ENCODE measurements at places on chromosomes 3 and 15.

DNA sequence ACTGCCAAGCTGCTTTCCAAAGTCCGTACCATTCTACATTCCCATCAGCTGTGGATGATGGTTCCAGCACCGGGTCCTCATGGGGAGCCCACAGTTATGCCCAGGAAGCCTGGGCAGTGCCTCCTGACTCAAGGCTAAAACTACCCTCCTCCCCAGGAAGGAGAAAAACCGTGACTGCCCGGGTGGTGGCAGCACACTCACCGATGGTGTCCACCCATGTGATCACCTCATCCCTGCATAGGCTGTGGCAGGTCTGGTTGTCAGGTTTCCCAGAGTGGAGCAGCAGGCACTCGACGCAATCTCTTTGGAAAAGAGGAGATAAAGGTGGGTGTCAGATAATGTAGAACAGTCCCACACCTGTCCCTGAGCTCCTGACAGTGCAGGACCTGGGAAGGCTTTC, 38.6 kb downstream of the UMPS start:
- no peak for DNase-seq

DNA sequence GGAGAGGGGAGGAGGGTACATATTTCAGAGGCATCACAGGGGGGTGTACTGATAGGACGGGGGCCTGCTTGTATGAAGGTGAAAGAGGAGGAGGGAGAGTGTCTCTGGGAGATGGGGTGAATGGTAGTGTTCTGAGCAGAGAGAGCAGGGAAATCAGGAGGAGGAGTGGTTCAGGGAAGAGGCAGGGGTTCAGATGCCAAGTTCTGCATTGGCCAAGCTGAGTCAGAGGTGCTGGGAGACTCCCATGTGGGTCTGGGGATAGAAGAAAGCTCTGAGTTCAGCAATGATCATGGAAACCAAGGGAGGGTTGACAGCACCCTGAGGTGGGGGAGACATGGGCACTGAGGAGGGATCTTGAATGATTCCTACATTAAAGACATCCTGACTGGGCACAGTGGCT, 3.0 kb downstream of the CYP8B1 start:
- DNase-seq: no peak

DNA sequence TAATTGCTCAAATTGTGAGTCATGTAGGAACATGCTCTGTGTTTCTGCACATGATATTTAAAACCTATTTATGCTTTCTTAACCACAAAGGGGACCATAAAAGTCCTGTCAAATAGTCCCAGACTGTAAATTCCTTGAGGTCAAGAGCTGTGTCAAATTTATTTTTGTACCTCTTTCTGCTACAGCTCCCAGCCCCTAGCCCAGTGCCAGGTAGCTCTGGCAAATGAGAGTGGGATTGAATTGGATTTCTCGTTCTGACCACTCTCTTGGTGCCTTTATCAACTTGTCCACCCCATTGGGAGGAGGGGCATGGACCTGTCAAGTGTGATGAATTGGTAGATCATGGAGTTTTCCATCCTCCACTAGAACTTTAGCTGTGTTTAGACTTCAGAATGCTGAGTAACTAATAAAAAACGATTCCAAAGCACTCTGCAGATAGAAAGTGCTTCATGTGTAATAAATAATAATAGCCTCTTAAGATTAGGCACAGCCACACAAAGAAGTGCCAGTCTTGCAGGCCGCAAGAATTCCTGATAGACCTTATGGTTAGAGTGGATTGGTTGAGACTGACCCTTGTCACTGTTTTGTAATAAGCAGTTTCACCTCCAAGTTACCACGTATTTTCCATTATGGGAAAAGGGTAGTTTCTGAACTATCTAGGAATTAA, 120.4 kb downstream of the LPP start:
- DNase-seq: no peak

- no peak for DNase-seq
Observed at GRCh38 chr3:96869316-96869715, 54.9 kb downstream of the EPHA6 start.

GRCh38 chr15:86538141-86538540, 458.5 kb downstream of the AGBL1 start:
- no peak for DNase-seq

DNA sequence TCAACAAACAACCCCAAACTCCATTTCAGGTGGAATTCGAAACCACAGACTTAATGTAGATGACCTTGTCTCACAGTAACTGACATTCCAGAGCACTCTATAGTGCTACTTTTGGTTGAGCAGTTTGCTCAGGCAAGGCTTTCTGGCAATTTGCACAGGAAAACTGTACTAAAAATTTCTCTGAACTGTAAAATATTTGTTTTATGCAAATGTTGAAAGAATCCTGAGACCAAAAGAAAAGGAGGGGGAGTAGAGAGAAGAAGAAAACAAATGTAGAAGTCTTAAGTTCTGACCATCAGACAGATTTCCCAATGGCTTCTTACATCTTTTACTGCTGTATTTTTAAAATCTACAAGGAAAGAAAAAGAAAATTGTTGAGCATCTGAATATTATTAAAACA, 53.5 kb downstream of the DTWD1 start:
- DNase-seq: no peak

DNA sequence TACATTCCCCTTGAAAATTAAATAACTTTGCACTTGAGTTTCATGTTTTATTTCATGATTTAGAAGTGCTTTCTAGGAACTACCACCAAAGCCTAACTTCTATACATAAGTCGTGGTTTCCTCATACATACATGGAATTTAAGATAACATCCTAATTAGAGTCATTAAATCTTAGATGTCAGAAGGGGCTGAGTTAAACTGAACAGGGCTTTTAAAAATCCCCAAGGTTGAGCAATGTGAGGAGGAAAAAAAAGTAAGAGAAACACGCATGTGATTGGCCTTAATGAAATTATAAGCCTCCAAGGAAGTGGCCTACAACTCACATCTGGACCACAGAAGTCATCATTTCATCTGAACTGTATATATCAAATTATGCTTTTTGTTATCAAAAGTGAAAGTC, 303.1 kb upstream of the SEMA6D start:
- DNase-seq: no peak

DNA sequence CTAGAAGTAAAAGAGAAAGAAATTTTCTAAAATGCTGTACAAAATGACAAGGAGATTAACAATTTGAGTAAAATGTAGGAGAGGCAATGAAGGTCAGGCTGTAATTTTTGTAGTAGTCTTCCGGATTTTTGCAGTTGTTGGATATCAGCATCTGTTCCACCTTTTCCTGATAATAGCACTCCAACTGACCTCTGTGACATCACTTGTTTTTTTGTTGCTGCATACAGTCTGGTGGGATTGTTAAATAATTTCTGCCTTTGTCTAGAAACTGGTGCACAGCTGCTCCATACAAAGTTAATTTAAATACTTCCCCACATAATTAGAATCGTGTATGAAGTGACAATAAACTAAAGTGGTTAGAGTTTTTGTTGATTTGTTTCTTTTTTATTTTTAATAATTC, 731.4 kb downstream of the PLOD2 start:
- DNase-seq: no peak

- DNase-seq: no peak
Observed at GRCh38 chr15:27176785-27177406, 205.9 kb downstream of the GABRG3 start.

GRCh38 chr15:90031231-90031791, 30.2 kb downstream of the ZNF710 start:
- no peak for DNase-seq

DNA sequence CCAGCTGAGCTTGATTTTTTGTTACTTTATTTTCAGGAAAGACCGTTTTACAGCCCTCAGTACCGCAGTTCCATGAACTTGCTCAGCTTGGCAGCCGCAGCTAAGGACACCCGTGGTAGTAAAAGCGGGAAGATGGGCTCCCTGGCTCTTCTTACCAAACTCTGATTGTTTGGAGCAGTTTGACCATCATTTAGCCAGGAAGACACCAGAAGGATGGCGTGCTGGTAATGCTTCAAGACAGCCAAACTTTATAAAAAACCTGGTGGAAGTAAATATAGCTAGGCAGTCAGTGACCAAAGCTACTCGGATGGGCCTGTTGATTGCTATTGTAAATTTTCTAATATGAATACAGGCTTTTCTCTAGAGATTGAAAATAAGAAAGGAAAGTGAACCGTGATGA, 28.9 kb downstream of the POLR2M start:
- no peak for DNase-seq

DNA sequence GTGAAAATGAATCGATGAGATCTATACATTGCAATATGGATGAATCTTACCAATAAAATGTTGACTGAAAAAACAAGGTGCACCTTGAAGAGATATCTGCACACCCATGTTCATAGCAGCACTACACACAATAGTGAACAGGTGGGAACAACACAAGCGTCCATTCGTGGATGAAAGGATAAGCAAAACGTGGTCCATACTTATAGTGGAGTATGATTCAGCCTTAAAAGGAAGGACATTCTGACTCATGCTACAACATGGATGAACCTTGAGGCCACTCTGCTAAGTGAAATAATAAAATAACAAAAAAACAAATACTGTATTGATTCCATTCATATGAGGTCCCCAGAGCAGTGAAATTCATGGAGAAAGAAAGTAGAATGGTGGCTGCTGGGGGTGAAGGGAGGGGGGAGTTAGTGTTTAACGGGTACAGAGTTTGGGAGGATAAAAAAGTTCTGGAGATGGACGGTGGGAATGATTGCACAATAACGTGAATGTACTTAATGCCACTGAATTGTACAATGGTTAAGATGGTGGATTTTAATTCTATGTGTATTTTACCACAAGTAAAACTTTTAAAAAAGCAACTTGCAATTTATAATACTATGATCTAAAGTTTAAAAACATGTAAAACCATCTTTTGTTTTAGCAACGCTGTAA, 35.6 kb downstream of the IQSEC1 start:
- no peak for DNase-seq

- DNase-seq: peak; percentile 76
Observed at GRCh38 chr15:44710236-44711095, 657 bp downstream of the PATL2 start.

DNA sequence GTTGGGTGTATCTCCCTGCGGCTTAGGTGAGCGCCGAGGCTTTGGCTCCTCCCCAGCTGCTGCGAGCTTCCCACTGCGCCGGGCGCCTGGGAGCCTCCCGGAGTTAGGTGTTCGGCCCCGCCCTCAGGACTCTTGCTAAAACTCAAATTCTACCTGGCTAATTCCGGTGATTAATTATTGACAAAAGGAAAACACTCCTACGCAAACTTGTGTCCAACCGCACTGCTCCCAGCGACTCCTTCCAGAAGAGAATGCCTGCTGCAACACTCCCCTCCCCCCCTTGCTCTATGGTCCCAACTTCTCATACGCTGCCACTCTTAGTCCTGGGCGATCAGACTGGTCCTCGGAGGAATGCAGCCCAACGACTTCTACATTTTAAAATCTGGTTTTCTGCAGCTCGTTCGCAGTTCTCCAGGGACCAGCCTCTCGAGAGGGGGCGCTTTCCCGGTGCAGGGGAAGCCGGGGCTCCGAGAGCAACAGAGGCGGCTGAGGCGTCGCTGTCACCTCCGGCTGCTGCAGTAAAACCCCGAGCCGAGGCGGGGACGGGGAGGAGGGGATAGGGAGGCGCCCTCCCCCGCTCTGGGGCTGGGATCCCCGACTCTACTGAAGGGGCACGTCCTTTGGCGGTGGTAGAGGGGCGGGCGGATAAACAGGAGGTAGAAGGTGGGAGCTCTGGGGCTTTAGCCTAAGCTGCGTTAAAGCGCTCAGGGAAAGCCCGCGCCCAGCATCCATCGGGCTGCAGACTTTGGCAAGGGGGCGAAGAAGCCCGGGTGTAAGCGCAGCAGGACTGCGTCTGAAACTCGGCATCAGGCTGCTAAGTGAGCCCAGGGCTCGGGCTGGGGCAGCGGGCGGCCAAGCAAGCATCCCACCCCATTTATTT, at the start of gene SPTSSB:
Gene SPTSSB (minus strand): TSS at position 77 of the 880 bp plus-strand sequence. CDS start 25,194 bp downstream, outside the sequence.
- no peak for DNase-seq

DNA sequence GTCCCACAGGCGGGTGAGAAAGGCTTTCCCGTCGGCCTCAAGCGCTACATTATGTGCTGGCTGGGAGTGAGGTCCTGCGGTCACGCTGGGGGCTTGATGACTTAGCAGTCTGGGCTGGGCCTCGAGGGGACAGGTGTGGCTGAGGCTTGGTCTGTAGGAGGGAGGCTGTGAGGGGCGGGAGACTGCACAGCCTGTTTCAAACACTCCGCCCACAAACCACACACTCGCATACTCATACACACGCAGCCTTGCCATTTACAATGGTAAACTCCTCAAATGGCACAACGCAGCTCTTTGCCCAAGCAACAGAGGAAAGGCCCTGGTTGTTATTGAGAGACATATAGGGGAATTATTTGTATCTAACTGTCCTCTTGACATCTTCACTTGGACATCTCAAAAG, 32.4 kb upstream of the RASGRF1 start:
- no peak for DNase-seq

GRCh38 chr15:42582569-42583375, 7.4 kb downstream of the STARD9 start:
- DNase-seq: no peak

DNA sequence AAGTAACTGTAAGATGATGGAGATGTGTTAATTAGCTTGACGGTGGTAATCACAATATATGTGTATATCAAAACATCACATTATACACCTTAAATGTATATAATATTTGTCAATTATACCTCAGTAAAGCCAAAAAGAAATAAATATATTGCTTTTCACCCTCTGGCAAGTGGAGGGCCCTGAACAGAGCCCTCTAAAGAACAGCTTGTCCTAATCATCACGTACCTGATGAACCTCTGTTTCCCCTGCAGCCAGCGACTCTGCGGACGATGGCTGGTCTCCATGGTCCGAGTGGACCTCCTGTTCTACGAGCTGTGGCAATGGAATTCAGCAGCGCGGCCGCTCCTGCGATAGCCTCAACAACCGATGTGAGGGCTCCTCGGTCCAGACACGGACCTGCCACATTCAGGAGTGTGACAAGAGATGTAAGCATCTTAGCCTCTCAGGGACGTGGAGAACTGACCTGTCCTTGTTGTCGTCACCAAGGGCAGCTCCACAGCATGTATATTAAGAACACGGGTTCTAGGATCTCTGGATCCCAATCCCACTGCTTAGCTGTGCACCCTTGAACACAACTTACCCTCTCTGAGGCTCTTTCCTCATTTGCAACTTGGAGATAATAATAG, 6.3 kb downstream of the THBS1 start:
- DNase-seq: no peak

DNA sequence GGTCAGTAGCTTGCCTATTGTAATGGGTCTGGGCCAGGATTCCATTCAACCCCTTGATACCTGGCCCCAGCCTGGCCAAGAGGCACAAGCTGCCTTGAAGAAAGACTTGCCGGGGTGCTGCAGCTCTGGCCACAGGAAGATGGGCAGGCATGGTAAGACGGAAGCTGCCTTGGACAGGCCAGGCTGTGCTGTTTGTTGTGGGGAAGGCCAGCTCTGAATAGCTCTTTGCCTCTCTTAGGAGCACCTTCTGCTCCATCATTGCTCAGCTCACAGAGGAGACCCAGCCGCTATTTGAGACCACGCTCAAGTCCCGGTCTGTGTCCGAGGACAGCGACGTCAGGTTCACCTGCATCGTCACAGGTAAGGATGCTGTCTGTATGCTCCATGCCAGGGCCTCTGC, 10.1 kb downstream of the ALPK3 start:
- no peak for DNase-seq
